GM19239 (cell line): ENCODE measurements at places on chromosomes 13 and 19.

DNA sequence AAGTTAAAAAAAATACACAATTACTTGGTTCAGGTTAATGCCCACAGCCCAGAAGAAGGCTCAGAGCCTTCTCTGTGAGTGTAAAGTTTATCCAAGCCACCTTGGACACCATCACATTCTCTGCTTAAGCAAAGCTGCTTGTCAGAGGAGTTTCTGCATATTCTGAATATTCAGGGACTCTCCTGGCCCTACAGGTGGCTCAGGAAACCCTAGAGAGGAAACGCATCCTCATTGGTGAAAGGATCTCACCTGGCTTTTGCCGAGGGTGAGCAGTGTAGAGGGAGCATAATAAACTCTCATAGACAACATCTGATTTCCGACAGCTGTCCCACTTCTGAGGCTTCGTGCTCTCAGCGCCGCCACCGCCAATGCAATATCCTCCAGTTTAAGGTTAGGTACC, 239.9 kb upstream of the TSHZ3 start:
- DNase-seq = no peak

DNA sequence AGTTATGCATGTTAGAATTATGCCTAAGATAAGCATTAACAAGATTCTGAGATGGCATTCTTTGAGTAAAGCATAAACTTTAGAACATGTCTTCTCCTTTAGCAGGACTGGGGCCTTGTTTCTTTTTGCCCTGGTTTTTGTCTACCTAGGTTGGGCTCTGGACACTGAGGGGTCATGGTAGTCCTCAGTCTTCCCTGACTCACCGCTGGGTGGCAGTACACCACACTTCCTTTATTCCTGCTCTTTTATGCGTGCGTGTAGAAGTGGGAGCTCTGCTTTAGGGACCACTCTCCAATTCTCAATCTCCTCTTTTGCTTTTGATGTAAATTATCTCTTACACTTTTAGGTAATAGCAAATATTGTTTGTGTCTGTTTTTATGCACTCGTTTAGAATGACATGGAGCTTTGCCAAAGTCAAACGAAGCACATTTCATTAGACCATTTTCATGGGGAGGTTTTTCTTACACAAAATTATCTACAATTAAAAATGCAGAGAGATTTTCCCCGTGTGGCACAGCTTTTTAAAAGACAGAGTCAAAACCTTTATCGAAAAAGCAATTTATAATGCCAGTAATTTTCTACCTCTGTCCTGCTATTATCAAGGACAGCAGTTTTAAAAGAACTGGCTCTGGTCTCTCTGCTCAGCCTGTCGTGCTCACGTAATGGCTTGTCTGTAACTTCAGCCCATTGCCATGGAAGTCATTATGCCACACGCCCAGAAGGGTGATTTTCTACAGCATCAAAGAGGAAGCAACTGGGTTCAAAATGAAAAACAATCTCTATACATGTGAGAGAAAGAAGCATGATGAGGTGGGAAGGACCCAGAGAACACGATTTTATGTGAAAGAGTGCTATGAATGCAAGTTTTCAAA, 413.9 kb downstream of the COG6 start:
- DNase-seq = peak; percentile 48

- DNase-seq = no peak
These were observed 462.5 kb downstream of the KLF5 start for GRCh38 chr13:73521290-73521624.

DNA sequence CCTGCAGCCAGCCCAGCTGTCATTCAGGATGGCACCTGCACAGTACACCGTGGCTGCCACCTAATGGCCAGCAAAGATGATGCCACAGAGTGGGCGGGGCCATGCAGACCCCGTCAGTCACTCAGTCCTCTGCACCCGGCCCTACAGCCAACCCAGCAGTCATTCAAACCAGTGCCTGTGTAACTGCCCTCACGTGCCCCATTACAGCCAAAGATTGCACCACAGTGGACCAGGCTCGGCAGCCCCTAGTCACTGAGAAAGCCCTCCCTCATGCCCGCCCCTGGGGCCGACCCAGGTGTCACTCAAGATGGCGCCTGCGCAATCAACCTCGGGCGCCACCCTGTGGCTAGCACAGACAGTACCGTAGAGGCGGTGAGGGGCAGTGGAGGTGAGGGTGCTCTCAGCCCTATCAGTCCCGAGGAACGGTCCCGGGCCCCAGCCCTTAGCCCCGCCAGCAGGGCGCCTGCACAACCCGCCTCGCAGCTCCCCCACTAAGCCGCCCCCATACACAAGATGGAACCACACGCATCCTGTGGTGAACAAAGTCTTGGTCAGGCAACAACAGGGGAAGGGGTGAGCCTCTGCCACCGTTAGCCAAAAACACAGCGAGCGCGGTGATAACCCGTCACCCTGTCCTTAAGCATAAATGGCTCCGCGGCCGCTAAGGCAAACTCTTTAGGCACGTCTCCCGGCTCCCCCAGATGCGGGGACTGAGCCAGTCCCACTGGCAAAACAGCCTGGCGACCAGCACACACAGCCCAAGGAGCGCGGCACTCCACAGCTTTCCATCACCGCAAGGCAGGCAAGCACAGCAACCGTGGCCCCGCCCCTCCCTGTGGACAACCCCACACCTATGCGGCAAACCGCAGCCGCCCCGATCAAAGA, 2.3 kb downstream of the PEG3 start:
- no peak for DNase-seq

DNA sequence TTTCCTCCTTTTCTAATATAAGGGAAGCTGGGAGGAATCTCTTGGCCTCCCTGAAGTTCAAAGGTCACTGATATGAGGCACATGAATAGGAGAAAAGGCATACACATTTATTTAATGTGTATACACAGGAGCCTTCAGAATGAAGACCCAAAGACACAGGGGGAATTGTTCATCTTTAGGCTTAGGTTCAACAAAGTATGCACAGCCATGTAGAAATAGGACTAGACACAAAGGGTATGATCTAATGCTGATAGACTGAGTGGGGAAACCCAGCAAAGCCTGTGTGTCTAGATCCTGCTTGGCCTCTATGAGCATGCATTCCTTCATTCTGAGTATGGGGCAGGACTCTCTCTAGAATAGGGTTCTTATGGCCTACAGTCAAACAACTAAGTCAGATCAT, 177.1 kb upstream of the RFC3 start:
- DNase-seq = no peak

DNA sequence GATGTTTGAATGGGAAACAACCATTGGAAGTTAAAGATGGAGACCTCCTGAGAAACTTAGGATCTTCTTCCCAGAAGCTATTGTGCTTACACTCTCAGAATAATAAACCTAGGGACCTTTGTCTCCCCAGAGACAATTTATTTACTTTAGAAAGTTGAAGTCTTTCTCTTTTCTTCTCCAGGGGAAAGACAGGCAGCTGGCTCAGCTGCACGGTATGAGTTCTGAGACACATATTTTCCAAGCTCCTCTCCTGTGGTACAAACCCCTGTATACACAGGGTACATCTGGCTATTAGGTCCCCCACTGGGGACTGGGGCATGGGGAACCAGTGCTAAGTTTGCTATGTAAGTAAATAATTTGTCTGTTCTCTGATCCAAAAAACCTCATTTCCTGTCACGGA, 67.5 kb upstream of the POSTN start:
- DNase-seq = no peak

DNA sequence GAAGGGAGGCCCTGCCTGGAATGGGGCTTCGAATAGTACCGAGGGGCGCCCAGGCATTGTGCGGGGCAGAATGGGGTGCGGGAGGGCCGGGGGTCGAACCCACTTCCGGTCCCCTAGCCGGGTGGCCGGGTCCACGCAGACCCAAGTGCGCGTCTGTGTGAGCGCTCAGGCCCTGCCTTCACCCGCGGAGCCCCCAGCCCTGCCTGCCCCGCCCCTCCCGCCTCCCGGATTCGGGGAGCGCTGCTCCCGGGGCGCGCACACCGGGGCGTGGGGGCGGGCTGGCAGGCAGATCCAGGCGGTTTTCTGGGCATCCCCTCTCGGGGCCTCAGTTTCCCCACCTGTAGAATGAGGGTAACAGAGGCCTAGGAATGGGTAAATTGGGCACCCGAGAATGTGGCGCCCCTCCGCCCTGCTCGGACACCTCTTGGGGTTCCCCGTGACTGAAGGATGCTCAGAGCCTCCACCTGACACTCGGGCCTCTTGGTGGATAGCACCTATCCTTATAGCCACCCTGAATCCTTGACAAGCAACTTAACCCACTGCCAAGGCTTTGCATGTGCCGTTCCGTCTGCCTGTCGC, 682 bp downstream of the PIK3R2 start:
- no peak for DNase-seq

- no peak for DNase-seq
These were observed 16.7 kb downstream of the TSKS start for GRCh38 chr19:49746206-49746958.

GRCh38 chr19:50406156-50406820, 12.4 kb upstream of the SPIB start:
- DNase-seq = no peak

DNA sequence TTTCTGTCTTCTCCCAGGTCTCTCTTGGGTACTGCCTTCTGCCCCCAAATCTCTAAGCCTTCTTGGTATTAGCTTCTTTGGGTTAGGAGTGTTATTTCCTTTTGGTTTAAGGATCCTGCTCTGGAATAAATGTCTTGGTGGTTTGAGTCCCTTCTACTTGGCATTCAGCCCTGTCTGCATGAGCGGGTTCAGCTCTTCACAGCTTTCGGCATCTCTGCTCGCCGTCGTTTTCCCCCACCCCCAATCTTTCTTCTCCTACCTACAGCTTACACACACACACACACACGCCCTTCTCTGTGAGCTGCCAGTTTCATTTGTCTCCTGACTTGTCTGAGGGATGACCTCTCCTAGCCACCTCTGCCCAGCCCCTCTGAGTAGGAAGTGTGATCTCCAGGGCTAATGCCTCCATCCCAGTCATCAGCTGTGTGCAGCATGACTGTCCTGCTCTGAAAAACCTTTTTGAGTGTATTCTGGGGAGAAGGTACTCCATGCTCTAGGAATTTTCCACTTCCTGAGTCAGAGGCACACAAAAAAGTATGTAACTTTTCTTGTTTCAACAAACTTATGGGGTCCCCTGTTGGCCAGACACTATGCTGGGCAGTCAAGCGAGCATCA, 4.7 kb downstream of the CNOT3 start:
- no peak for DNase-seq

- DNase-seq = no peak
These were observed 35.0 kb downstream of the B3GLCT start for GRCh38 chr13:31234729-31235128.

- DNase-seq = no peak
These were observed 48.4 kb upstream of the UFM1 start for GRCh38 chr13:38301236-38301635.

DNA sequence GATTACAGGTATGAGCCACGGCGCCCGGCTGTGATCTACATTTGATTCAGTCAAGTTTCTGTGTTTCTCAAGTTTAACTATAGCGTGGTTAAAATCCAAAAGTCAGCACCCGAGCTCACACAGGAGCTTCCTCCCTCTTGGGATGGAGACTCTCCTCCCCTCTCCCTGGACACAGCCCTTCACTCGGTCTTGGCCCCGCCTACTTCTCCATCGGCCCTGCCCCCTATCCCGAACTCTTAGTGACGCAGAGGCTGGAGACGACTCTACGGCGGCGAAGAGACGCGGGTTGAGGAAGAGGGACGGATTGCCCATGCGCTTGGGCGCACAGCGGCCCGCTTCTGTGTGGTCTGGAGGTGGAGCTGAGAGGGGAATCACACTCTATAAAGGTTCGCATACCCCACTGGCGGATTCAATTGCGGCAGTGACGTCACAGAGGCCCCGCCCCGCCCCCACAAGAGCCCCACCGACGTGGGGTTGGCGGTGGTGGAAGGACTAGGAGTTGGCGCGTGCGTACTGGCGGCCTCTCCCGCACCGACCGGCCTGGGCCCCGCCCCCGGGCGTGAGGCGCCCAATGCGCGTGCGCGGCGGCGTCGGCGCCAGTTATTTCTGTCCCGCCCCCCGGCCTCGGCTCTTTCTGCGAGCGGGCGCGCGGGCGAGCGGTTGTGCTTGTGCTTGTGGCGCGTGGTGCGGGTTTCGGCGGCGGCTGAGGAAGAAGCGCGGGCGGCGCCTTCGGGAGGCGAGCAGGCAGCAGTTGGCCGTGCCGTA, at the start of gene TRIM28:
TRIM28 (plus strand) TSS at position 239 of the 765 bp plus-strand sequence. CDS start 694 bp downstream, outside the sequence.
- peak; percentile 98 for DNase-seq

DNA sequence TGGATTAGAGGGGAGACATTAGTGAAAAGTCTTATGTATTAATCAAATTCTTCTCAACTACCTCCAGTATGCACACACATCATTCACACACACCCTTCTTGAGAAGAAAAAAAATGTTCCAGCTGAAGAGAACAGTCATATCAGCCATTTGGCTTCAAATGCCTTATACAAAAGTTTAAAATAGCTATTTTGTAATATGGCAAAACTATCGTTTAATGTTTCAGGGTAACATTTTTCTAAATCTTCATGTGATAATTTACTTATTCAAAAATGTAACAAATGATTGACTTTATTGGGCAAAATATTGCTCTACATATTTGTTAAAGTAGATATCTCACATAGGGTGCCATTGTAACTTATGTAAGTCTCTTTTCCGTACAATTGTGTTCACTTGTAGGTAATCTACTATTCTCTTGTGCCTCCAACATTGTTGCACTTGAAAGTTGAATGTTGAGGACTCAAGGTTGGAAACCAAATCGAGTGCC, 13.6 kb downstream of the ZIC2 start:
- no peak for DNase-seq
